ENCODE measurements at places on chromosomes 7 and 10. TPM values are rescaled to one million over a fixed set of nuclear protein-coding genes. Genes with fewer than 3 reads are reported as not detected.

DNA sequence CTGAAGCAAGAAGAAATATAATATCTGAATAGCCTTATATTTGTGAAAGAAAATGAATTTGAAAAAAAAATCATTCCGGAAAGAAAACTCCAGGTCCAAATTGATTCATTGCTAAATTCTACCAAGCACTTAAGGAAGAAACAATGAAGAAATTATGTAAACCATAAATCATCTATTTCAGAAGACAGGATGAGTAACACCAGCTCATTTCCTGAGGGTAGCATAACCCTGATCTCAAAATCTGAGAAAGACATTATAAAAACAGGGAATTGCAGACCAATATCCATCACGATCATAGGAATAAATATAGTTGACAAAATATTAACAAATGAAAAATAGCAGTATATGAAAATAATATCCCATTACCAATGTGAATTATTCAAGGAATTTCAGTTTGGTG is 70.1 kb upstream of the RAB18 start:
- peak; percentile 42 for DNase-seq

GRCh38 chr10:111093741-111094380 is 17.0 kb downstream of the ADRA2A start:
- peak; percentile 40 for DNase-seq

DNA sequence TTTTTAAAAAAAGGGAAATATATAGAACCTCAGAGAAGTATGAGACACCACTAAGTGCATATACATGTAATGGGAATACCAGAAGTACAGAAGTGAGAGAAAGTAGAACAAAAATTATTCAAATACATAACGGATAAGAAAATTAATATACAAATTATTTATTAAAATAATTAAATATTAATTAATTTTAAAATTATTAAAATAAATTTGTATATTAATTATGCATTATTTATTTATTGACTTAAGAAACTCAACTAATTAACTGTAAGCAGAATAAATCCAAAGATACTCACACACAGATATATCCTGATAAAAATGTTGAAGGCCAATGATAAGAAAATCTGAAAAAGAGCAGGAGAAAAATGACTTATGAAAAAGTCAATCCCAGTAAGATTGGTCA is 1333.5 kb upstream of the CELF2 start:
- DNase-seq = no peak

DNA sequence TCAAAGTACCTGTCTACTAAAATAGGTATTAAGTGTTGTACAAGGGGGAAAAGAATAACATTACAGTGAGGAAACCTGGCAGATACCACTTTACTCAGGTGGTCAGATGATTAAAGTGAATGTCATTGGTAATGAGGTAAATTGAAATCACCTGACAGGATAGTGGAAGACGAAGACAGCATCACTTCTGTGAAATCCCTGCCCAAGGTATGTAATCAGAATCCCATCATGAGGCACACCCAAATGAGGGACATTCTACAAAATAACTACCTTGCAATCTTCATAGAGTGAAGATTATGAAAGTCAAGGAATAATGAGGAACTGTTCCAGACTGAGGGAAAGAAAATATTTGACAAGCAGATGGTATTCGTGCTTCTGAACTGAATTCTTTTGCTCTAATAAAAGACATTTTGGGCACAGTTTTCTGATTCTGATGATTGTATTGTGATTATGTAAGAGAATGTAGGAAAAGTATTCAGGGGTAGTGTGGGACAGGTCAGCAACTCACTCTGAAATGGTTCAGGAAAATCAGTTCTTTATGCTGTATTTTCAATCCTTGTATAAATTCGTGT is 33.3 kb upstream of the ARMS2 start:
- peak; percentile 20 for DNase-seq

DNA sequence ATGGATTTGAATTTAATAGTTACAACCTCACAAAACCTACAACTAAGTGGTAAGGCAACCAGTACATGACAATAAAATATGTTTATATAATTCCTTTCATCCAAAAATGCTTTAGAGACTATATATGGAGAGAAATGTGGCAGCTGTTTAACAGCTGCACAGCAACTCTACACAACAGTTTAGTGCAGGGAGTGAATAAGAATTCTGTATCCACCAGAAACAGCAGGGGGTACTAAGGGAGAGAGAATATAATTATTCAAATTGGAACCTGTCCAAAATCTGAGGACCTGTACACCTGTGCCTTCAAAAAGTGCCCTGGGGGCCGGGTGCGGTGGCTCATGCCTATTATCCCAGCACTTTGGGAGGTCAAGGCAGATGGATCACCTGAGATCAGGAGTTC is 49.6 kb downstream of the POLL start:
- no peak for DNase-seq

GRCh38 chr7:123916240-123916724 is 8.8 kb upstream of the SPAM1 start:
- peak; percentile 47 for DNase-seq

DNA sequence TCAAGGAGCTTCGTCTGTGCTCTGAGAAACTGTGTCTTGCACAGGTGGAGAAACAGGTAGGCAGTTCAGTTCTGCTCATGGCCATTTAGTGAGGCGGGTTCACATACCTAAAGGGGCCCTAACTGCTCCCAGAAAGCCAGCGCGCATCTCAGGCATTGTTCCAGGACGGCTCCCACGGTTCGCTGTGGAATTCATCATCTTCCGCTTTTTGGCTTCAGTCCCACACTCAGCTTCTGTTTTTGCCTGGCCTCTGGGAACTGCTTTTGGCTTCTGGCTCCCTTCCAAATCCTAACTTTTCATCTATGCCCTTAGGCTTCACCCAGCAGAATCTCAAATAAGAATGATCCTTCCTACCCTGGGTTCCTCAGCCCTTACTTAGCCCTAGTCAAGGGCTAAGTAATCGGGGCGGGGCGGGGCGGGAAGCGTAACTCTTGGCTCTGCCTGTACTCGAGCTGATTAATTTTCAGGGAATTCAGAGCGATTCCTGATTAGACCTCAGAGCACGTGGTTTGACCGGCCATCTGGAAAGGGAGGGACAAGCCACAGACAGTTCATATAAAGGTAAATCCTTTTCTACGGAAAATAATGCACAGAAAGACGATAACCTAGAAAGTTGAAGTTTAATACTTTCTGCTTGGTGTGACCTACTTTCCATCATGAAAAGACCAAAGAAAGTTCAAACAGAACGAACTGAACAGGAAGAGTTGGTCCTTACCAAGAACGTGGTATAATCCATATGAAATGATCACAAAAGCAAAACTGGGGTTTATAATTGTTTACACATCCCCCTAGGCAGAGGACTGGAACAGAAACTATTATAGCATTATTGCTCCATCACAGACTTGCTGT is 105.7 kb downstream of the ST8SIA6 start:
- peak; percentile 96 for DNase-seq

DNA sequence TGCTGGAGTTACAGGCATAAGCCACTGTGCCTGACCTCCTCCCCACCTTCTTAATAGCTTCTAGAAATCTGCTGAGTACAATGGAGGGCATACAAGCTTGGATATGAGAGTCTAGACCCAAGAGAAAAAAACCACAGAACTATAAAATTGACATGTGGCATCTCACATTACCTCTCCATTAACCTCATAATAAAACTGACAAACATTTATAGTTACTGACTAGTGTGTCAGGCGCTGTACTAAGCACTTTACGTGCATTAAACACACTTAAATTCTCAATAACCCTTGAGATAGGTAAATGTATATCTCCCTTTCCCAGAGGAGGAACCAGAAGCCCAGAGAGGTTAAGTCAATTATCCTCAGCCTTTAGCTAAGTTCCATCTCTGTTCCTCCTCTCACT is 300.5 kb upstream of the MYO3A start:
- no peak for DNase-seq

- DNase-seq = peak; percentile 25
Measured at GRCh38 chr10:112963835-112964234, 13.8 kb downstream of the TCF7L2 start.

GRCh38 chr10:61554925-61555324 is 101.7 kb upstream of the TMEM26 start:
- DNase-seq = peak; percentile 34

- no peak for DNase-seq
Measured at GRCh38 chr10:123562387-123562786, 103.8 kb upstream of the GPR26 start.

GRCh38 chr7:108094933-108095710 is 35.0 kb downstream of the LAMB4 start:
- peak; percentile 85 for DNase-seq

GRCh38 chr10:11516431-11516746 is 95.1 kb downstream of the USP6NL start:
- no peak for DNase-seq

Gene GPR85
- total RNA-seq = 0.61 TPM

Gene LRRD1
- not detected for total RNA-seq

Gene SORCS3
- total RNA-seq = not detected

Gene SPDYE17
- total RNA-seq = not detected

Gene ADAMTS14
- 0.25 TPM for total RNA-seq

Gene EIF5AL1
- total RNA-seq = 0.54 TPM

Gene CFTR
- total RNA-seq = not detected

Gene CUL1
- 49.2 TPM for total RNA-seq

All from MCF 10A (cell line).